ENCODE measurements at places on chromosomes 16 and 17.

DNA sequence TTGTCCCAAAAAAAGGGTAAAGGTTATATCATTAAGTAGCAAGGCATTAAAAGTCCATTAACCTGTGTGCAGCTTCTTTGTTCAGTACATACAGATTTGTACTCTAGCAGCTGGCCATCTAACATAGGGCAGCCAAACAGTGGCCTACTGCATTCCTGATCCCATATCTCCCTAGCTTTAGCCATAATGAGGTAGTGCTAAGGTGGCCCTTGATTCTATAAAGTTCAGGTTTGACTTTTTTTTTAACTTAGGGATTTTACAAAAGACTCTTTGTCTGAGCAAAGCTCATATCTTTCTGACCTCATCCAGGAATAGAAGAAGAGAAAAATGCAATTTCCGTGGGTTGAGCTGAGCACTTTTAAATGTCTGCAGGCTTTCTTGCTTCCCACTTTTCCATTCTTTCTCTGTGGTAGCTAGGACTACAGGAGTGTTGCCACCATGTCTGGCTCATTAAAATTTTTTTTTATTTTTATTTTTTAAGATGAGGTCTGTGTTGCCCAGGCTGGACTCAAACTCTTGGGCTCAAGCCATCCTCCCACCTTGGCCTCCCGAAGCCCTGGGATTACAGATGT is 19.5 kb upstream of the CDC6 start:
- no peak for DNase-seq

DNA sequence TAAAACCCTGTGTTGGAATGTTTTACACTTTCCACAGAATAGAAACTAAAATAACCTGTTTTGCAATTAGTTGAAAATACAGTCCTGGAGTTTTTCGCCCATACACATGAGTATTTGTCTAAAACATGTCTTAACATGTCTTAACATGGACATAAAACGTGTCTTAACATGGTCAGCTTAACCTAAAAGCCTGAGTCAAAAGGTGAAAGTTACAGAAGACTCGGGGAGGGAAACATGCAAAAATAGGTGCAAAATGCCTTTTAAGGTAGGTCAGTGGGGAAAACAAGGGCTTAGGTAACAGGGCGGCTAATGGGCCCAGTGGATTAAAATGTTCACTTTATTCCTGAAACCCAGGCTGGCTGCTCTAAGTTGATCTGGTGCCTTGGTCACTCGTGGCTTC is 56.1 kb upstream of the RBL2 start:
- no peak for DNase-seq

DNA sequence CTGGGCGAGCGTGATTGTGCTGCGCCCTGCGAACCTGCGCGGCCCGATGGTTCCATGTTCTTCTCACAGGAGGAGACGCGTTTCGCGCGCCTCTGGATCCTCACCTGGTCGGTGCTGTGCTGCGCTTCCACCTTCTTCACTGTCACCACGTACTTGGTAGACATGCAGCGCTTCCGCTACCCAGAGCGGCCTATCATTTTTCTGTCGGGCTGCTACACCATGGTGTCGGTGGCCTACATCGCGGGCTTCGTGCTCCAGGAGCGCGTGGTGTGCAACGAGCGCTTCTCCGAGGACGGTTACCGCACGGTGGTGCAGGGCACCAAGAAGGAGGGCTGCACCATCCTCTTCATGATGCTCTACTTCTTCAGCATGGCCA is 1.0 kb downstream of the FZD2 start:
- no peak for DNase-seq

GRCh38 chr17:3750926-3751325 is 27.2 kb downstream of the HASPIN start:
- DNase-seq, result no peak

- no peak for DNase-seq
These were observed 29.3 kb downstream of the TMEM92 start for GRCh38 chr17:50303596-50303995.

GRCh38 chr16:12688951-12689850 is 114.5 kb downstream of the CPPED1 start:
- no peak for DNase-seq
